ENCODE measurements at places on chromosomes 3 and 15. TPM values are rescaled to one million over a fixed set of nuclear protein-coding genes. Genes with fewer than 3 reads are reported as not detected.

Gene RNU5B-1
- total RNA-seq, result not detected

Gene ACAD11
- 16.1 TPM for total RNA-seq

Gene GASK1A
- not detected for total RNA-seq

Gene FBXL2
- total RNA-seq, result not detected

Gene COLQ
- 1.1 TPM for total RNA-seq

Gene TNFSF10
- 33.1 TPM for total RNA-seq

Gene EFHB
- total RNA-seq, result 0.62 TPM

Gene AADAC
- total RNA-seq, result not detected

Gene CLDN1
- total RNA-seq, result 1.6 TPM

Gene TRIM42
- total RNA-seq, result not detected

Gene OR5H14
- total RNA-seq, result not detected

Gene SCAANT1
- not detected for total RNA-seq

Gene KCNH8
- 0.05 TPM for total RNA-seq

Gene ANKUB1
- total RNA-seq, result not detected

Gene INKA1
- 0.70 TPM for total RNA-seq

Gene IDH3A
- total RNA-seq, result 135 TPM

Gene IMPG2
- 0.14 TPM for total RNA-seq

Gene CCRL2
- total RNA-seq, result 1.3 TPM

Gene MKRN3
- 2.2 TPM for total RNA-seq

Gene PLSCR5
- not detected for total RNA-seq

Gene ANKRD63
- total RNA-seq, result not detected

Gene ILDR1
- total RNA-seq, result 0.11 TPM

Gene UBR1
- total RNA-seq, result 30.6 TPM

Gene CHCHD4
- 23.3 TPM for total RNA-seq

Gene LINGO1
- not detected for total RNA-seq

Gene KBTBD8
- 8.3 TPM for total RNA-seq

Gene CLRN1
- not detected for total RNA-seq

Gene SERINC4
- total RNA-seq, result 0.42 TPM

Gene SEMA6D
- total RNA-seq, result not detected

Gene CRABP1
- total RNA-seq, result 0.90 TPM

Gene PPP1R14D
- not detected for total RNA-seq

Gene SLC12A1
- total RNA-seq, result not detected

Gene CADPS
- not detected for total RNA-seq

Gene ELL3
- total RNA-seq, result 3.6 TPM

Gene DNAH1
- total RNA-seq, result 7.4 TPM

Gene GOLGA8S
- total RNA-seq, result 0.11 TPM

Gene LSMEM2
- total RNA-seq, result not detected

Gene BUB1B
- 95.3 TPM for total RNA-seq

Gene ARHGEF26
- 0.16 TPM for total RNA-seq

Gene NKTR
- total RNA-seq, result 59.2 TPM

Gene RLBP1
- total RNA-seq, result not detected

Gene ZNF660
- total RNA-seq, result 0.21 TPM

Gene CFAP20DC
- 2.7 TPM for total RNA-seq

Gene SYNPR
- not detected for total RNA-seq

Gene LRRIQ4
- total RNA-seq, result 0.09 TPM

Gene LRTM1
- not detected for total RNA-seq

Gene INSYN1
- not detected for total RNA-seq

Gene NR2E3
- not detected for total RNA-seq

Gene RARB
- total RNA-seq, result not detected

Gene PP2D1
- total RNA-seq, result not detected

Data from activated CD4-positive, alpha-beta T cell treated with anti-CD3 and anti-CD28 coated beads for 36 hours (primary cell).